Germinal center (tissue), 1 donor: ENCODE measurements at places on chromosomes 4 and X.

GRCh38 chrX:23008431-23009099 lies 8.8 kb downstream of the DDX53 start:
- no peak for DNase-seq

DNA sequence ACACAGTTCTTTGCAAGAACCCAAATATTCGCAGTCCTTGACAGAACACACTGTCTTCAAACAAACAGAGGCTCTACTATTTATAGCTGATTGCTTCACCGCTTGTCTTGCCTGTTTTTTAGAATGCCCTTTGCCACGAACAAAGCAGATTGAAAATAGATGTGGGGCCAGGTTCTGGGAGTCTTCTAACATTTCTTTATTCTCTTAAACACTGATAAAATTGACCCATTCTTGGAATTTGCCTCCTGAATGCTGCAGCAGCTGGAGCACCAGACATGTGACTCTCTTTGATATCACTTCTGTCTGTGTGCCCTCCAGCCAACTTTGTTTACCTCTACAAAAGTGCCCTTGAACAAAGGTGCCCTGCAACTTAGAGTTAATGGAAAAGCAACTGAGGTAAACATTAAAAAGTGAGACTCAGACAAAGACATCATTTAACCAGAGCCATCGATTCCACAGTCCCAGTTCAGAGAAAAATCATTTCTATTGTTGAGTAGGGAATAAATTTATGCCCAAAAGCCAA lies 64.2 kb upstream of the SPP1 start:
- no peak for DNase-seq

DNA sequence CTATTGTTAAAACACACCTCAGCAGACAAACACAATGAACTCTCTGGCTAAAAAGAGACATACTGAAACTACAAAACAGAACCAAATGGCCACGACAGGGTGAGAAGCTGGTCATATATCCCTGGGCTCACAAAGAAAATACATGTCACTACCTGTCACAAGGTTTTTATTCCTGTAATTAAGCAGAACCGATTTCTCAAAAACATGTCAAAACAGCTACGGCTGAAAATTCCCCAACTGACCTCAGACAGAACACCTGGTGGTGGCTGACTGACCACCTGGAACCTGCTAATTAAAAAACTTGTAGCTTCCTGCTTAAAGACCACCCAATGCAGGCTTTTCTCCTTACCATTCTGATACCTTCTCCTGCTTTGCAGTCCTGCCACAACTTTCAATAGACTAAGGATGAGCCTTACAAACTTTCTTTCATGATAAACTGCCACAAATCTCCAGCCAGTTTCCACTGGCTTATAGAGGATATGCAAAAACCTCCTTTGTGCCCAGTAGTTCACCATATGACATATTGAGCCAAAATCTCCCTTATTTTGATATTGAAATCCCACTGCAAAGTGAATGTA lies 571.9 kb downstream of the SPOCK3 start:
- peak; percentile 2 for DNase-seq

DNA sequence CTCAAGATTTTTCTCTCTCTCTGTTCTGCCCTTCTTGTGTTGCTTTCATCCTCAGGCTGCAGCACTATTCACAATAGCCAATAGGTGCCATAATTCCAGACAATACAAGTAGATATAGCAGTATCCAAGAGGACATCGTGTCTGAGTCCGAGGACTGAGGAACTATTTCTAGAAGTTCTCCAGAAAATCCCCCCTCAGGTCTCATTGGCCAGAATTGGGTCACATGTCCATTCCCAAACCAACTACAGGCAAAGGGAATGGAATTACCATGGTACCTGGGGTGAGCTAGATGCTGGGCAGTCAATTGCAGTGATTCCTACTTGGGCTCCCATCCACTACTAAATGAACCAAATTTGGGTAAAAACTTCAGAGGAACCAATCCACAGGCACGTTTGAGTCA lies 301.9 kb upstream of the RASGEF1B start:
- no peak for DNase-seq

GRCh38 chr4:7655511-7656243 lies 220.9 kb upstream of the PSAPL1 start:
- DNase-seq: no peak

GRCh38 chr4:82852751-82853285 lies 38.1 kb downstream of the SEC31A start:
- no peak for DNase-seq

DNA sequence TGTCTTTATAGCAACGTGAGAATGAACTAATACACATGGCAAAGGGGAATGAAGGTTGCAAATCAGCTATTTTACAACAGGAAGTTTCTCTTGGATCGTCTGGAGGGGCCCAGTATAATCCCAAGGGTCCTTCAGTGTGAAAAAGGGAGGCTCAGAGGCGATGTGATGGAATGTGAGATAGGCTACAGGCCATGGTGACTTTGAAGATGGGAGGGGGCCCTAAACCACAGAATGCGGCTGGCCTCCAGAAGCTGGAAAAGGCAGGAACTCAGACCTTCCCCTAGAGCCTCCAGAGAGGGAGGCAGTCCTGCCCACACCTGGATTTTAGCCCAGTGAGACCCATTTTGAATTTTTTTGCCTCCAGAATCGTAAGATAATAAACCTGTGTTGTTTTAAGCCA lies 69.4 kb upstream of the PGM2 start:
- no peak for DNase-seq

- DNase-seq: no peak
These were observed 33.9 kb downstream of the PCDH7 start for GRCh38 chr4:30754021-30754420.

DNA sequence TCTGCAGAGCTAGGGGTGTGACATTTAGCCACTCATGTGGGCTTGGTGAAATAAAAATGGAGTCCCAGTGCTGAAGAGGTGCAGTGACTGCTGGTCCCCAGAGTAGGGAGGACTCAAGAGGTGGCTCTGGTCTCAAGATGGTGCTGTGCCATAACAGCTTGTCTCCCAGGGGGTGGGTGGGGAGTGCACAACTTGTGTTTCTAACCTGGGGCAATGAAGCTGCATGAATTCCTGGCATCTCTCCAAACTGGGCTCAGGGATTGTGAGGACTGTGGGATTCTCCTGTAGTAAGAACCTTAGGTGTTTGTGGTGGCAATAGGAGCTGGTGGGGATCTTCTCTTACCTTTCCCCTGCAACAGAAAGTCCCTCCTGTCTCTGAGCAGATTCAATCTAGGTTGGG lies 278.9 kb upstream of the SFRP2 start:
- no peak for DNase-seq

DNA sequence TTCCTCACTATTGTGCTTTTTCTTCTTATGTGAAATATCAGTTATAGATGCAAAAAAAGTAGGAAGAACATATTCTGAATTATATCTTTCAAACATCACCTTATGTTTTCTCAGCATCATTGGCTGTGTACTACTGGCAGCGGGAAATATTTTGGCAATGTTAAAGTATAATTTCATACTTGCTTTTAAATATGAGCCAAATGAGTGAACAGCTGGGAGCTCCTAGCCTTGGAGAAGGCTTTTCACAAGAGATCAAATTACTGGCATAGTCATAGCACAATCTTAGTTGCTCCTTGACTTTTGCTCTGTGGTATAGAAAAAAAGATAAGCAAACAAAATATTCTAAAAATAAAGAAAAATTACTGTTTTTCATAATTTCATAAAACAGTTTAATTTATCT lies 1575.8 kb upstream of the PABPC4L start:
- DNase-seq: no peak

GRCh38 chrX:130083107-130083490 lies 27.2 kb downstream of the ELF4 start:
- DNase-seq: no peak

GRCh38 chr4:57462843-57463242 lies 352.7 kb upstream of the IGFBP7 start:
- DNase-seq: no peak
